ENCODE measurements at places on chromosomes 6 and 20.
A peak's percentile ranks its signal among the peaks of the same experiment; 100 is the strongest.

GRCh38 chr6:106728296-106728870, 99.0 kb downstream of the QRSL1 start:
- DNase-seq: no peak

DNA sequence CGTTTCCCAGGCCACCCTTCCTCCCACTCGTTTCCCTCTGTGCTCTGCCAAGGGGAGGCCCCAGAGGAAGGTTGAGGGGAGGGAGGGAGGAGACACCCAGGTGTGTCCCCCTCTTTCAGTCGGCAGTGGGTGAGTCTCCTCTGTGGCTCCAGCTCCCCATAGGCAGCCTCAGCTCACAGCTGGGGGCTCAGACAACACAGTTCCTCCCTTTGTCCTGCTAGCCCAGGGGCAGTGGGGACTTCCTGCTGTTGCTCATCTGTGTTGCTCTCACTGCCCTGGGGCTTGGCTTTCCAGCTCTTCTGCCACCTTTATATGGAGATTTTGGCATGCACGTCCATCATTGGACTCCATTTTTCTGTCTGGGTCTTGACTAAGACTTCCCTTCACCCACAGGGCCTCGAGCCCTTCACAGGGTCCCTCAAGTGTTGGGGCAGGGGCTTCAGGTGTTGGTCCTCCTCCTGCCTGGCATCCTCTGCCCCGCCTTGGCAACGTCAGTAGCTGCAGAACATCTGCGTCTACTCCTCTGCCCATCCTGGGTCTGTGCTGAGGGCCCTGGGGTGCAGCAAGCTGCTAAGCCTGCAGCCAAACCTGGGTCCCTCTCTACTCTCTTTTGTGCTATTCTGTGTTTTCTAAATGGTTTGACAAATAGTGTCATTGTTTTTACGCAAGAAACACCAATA, 190.6 kb upstream of the PMEPA1 start:
- no peak for DNase-seq

- DNase-seq: peak; percentile 42
These were observed 308.9 kb upstream of the JAG1 start for GRCh38 chr20:10982692-10983091.

DNA sequence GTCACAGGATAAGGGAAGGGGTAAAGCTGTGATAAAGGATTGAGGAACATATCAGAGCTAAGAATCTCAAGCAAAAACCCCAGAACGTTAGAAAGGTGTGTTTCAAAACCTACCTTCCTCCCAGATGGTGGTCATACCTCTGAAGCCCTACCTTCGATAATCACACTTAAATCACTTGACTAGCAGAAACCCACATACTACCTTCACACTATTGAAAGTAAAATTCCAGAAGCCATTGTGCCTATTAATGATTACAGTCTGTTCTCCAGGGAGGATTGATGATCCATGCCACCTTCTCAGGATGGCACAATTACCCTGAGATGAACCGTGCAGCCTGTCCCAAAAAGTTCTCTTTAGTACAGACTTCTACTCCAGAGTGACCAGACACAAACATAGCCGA, 72.3 kb upstream of the SOX4 start:
- no peak for DNase-seq

GRCh38 chr6:126632271-126632670, 292.4 kb downstream of the CENPW start:
- no peak for DNase-seq

DNA sequence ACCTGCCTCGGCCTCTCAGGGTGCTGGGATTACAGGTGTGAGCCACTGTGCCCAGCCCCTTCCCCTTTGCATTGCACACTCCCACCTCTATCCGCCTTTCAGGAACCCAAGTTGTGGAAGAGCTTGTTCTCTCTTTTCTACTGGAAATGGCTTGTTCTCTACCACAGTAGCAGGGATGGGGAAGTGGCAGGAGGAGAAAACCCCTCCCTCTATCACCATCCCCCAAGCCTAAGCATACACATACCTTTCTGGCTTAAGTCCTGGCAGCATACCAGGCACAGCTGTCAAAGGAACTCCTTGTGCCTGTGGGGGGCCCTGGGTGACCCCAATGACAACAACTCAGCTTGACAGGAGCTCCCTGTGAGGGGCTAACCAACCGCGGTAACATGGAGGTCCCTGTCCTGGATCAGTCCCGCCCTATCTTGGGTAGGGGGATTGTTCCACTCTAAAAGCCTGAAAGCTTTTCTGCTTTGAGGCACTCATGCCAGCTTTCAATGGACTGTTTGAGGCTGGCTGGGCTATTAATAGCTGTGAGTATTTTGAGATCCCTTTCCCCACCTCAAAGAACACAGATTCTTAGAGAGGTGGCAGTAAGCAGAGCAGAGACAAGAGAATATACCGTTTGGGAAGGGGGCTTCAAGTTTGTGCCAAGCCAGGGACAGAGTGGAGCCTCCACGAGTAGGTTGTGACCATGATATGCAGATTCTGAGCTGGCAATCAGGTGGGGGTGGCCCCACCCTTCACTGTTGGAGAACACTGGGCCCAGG, 2.3 kb downstream of the KLHDC3 start:
- no peak for DNase-seq

DNA sequence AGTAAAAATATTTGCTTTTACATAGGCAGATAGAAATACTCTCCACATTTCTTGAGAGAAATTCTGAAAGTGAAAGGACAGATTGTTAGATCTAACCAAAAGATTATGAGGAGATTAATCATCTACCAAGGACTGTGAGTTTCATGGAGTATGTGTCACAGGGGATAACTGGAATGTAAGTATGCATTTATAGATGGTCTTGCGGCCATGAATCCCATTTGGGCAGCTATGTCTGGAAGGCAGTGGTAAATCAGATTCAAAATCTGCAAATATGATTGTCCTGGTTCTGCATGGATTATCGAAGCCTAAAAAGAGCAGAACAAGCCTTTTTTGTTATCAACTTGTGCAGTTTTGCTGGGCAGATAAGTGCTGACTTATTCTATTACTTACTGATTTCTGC, 293.8 kb downstream of the RFPL4B start:
- DNase-seq: no peak

DNA sequence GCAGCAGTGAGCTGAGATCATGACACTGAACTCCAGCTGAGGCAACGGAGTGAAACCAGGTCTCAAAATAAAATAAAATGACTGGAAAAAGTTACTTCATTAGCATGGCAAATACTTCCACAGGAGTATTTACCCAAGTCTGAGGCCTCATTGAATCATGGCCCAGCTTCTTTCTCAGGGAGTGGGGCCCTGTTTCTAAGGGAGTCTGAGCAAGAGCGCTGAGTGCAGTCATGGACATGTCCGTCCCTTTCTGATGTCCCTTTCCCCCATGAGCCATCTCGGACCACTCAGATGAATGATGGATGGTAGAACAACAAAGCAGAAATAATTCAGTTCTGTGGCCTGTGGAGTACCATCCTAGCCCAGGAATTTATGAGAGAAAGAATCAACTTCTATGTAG, 7.8 kb upstream of the DTD1 start:
- no peak for DNase-seq

DNA sequence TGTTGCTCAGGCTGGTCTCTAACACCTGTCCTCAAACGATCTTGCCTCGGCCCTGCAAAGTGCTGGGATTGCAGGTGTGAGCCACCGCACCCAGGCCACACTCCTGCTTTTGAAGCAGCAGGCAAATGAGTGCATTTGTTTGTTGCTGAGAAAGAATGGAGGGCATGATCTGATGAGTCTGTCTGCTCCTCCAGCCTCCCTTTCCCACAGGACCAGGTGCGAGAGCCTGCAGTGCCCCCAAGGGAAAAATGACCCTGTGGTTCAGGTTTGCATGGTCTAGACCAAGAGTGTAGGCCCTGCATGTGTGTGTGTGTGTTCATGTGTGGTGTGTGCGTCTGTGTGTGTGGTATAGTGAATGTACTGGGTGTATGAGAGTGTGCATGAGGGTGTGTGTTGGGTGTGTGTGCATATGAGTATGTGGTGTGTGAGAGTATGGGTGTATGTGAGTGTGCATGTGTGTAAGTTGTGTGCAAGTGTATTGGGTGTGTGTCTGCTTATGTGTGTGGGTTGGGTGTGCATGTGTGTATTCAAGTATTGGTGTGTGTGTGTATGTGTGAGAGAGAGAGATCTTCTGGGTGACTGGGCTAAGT, 22.8 kb upstream of the FOXC1 start:
- DNase-seq: no peak

GRCh38 chr6:132687306-132687705, 26.5 kb downstream of the VNN1 start:
- no peak for DNase-seq

DNA sequence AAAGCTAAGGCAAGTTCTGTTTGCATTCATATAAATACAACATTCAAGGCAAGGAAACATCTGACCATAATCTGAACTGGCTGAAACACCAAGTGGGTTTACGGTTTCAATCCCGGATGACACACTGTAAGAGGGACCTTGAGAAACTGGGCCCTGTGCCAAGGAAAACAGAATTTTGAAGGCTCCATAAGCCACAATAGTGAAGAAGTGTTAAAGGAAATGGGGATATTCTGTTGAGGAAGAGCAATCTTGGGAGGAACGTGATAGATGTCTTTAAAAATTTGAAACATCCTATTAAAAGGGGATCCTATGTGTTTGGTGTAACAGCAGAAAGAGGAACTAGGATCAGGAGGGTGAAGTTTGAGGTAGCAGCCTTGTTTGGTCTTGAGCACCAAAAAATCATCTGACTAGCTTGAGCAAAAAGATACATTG, 82.4 kb upstream of the TAB2 start:
- no peak for DNase-seq

DNA sequence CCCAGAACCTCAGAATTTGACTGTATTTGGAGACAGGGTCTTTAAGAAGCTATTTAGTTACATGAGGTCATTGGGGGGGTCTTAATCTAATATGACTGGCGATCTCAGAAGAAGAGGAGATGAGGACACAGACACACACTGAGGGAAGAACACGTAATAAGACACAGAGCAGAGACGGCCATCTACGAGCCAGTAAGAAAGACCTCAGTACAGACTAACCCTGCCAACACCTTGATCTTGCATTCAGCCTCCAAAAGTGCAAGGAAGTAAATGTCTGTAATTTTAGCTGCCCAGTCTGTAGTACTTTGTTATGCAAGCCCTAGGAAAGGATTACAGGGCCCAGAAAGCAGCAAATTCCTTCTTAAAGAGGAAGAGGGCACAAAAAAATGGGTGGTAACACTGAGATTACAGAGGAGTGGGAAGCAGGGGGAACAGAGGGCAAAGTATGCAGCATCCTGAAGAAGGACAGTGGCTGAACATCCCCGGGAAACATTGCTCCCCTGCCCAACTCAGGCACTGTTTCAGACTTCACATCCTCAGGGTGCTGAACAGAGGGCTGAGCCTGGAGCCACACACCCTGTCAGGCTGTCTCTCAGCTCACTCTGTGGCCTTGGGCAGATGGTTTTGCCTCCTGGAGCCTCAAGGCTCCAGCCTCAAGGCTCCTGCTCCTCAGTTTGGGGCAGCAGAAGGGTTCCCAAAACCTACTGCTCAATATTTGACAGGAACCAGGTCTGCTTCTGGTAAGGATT, 27.9 kb upstream of the SIRPG start:
- DNase-seq: no peak

- DNase-seq: no peak
These were observed 67.6 kb downstream of the FYN start for GRCh38 chr6:111805511-111806164.

- DNase-seq: no peak
These were observed 88.9 kb downstream of the SLC16A10 start for GRCh38 chr6:111176038-111176759.

DNA sequence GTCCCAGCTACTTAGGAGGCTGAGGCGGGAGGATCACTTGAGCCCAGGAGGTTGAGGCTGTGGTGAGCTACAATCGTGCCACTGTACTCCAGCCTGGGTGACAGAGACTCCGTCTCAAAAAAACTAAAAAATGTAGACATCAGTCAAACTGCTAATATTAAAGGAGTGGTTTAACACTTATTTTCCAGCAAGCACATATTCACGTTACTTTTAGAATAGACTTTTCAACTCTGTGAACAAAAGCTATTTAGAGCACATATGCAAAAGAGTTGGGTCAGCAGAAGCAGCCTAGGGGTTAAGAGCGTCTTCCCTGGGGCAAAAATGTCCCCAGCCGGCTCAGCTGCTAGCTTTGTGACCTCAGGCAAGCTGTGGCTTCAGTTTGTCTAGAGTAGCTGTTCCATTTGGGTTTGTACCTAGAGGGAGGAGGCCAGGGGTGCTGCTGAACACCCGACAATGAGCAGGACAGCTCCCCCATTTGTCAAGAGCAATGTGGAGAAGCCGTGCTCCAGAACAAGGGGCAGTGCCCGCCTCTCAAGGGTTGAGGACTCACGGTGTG, 62.5 kb upstream of the PTGIS start:
- no peak for DNase-seq

GRCh38 chr6:41036601-41037000, 2.4 kb downstream of the UNC5CL start:
- DNase-seq: no peak

GRCh38 chr6:84414531-84414930, 187.1 kb upstream of the CEP162 start:
- DNase-seq: no peak

Data from iPS-NIHi11 (cell line).